ENCODE measurements at places on chromosomes 5 and 9. TPM values are rescaled to one million over a fixed set of nuclear protein-coding genes. Genes with fewer than 3 reads are reported as not detected.

ASTN2 gene
- 2.9 TPM for total RNA-seq

CARD6 gene
- total RNA-seq, result 44.7 TPM

DMRT3 gene
- not detected for total RNA-seq

CTXN3 gene
- total RNA-seq, result not detected

PNPLA7 gene
- total RNA-seq, result 0.22 TPM

GALNT12 gene
- total RNA-seq, result 1.4 TPM

C9orf40 gene
- total RNA-seq, result 6.6 TPM

PCA3 gene
- 2.2 TPM for total RNA-seq

UBAP1 gene
- total RNA-seq, result 44.9 TPM

LCN12 gene
- total RNA-seq, result not detected

GCNT4 gene
- 0.07 TPM for total RNA-seq

LRRC70 gene
- 45.2 TPM for total RNA-seq

TMEM252 gene
- not detected for total RNA-seq

LCN15 gene
- not detected for total RNA-seq

SMC2 gene
- total RNA-seq, result 51.6 TPM

CNTLN gene
- 20.7 TPM for total RNA-seq

OR2V2 gene
- total RNA-seq, result not detected

PCDHB16 gene
- 0.07 TPM for total RNA-seq

PCDHA7 gene
- total RNA-seq, result 0.07 TPM

LIFR gene
- 54.9 TPM for total RNA-seq

TMEM8B gene
- total RNA-seq, result 0.53 TPM

ARHGEF28 gene
- total RNA-seq, result 120 TPM

IGFBPL1 gene
- 0.29 TPM for total RNA-seq

IL4 gene
- not detected for total RNA-seq

PHF24 gene
- not detected for total RNA-seq

AKNA gene
- total RNA-seq, result 10.1 TPM

UBAP2 gene
- 38.1 TPM for total RNA-seq

LECT2 gene
- not detected for total RNA-seq

ANKRD20A1 gene
- total RNA-seq, result 6.6 TPM

ZNF879 gene
- total RNA-seq, result 3.6 TPM

BARX1 gene
- total RNA-seq, result not detected

CNTNAP3 gene
- 90.7 TPM for total RNA-seq

RGS7BP gene
- total RNA-seq, result 16.2 TPM

SCGB3A2 gene
- not detected for total RNA-seq

GABRA6 gene
- 0.66 TPM for total RNA-seq

NPR2 gene
- total RNA-seq, result 17.1 TPM

NR6A1 gene
- 1.2 TPM for total RNA-seq

ITGA2 gene
- total RNA-seq, result 178 TPM

C5orf46 gene
- not detected for total RNA-seq

LCN1 gene
- total RNA-seq, result not detected

PMPCA gene
- 62.0 TPM for total RNA-seq

TEX48 gene
- total RNA-seq, result not detected

MUSK gene
- total RNA-seq, result 0.53 TPM

FOXD4L3 gene
- 0.27 TPM for total RNA-seq

ZBTB5 gene
- 11.7 TPM for total RNA-seq

PAX5 gene
- total RNA-seq, result not detected

FREM1 gene
- 0.27 TPM for total RNA-seq

DOCK2 gene
- under 0.01 TPM for total RNA-seq

PCDHAC2 gene
- 1.8 TPM for total RNA-seq

NMUR2 gene
- not detected for total RNA-seq

ARID3C gene
- total RNA-seq, result 0.07 TPM

PDLIM4 gene
- 87.9 TPM for total RNA-seq

CARTPT gene
- total RNA-seq, result not detected

C9orf78 gene
- 31.8 TPM for total RNA-seq

CMYA5 gene
- total RNA-seq, result 0.13 TPM
